Right hindlimb (tissue), 1 donor: ENCODE measurements at places on chromosomes 16 and 17.

DNA sequence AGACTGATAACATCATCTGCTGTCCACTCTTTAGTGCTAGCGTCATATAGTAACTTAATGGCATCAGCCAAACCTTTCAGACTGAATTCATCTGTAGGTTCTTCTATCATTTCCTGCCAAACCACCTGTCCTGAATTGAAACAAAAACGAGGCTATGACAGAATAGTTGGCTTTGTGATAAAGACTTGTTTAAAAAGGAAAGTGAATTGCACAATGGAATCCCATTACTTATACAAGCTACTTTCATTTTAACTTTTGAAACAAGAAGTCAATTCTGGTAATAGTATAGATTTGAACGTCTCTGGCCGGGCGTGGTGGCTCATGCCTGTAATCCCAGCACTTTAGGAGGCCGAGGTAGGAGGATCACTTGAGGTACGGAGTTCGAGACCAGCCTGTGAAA is 18.2 kb downstream of the LASP1NB start:
- no peak for DNase-seq

GRCh38 chr17:60391471-60392041 is 377 bp downstream of the USP32 start:
- no peak for DNase-seq

GRCh38 chr17:38338053-38338452 is 5.7 kb downstream of the GPR179 start:
- DNase-seq, result no peak

DNA sequence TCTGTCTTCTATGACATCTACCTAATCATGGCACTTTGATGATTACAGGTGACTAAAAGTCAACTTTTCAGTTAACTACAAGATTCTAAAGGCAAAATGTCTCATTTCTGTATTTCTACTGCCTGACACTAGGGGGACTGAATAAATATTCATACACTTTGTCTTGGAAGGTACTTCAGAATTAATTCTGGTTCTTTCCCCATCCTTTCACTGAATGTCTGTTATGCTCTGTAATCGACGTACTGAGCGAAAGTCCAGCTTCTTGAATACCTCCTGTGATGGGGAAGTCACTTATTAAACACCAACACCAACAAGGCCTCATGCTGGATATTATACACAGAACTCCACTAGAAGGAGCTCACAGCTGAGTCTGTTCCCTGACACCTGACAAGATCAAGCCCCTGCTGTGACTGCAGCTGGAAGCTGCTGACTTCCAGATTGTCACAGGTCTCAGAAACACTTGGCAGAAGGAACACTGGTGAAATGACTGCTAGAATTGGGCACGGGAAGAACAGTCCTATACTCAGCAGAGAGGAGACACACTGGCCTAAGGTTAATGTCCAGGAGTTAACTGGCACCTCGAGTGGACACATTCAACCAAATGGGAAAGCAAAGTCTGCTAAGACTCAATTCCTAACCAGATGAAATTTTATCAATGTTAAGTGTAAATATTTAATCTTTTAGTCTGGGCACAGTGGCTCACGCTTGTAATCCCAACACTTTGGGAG is 31.9 kb downstream of the CMC2 start:
- DNase-seq, result no peak

DNA sequence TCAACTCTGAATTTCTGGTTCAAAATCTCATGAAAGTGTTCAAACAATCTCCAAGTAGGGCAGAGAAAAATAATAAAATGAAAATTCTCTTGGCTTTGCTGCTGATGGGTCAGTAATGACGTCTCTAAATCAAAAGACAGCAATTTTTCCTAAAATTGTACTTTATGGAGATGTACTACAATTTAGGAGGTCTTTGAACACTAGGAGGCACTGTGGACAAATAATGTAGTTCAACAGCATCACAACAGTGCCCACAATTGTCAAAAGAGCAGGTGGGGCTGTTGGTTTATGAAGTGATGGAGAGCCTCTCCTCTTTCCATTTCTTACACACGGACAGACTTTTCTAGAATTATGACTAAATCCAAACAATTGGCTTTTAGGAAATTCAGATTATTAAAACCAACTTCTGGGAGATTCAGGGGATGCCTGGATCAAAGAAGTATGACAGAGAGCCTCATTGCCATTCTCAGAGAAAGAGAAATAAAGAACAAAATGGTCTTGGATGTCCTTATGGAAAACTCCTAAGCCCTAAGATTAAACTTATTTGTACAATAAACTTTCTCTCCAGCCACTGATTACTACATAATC is 23.8 kb downstream of the EZH1 start:
- no peak for DNase-seq

DNA sequence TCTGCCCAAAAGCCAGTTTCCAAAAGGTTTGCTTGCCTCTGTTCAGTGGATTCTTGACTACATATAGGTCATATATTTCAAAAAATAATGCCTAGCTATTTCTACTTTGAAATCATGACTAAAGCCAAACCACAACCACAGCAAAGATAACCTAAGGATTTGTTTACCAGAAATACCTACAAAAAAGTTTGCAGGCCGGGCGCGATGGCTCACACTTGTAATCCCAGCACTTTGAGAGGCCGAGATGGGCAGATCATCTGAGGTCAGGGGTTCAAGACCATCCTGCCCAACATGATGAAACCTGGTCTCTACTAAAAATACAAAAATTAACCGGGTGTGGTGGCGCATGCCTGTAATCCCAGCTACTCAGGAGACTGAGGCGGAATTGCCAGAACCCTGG is 15.2 kb downstream of the CARHSP1 start:
- DNase-seq, result no peak

DNA sequence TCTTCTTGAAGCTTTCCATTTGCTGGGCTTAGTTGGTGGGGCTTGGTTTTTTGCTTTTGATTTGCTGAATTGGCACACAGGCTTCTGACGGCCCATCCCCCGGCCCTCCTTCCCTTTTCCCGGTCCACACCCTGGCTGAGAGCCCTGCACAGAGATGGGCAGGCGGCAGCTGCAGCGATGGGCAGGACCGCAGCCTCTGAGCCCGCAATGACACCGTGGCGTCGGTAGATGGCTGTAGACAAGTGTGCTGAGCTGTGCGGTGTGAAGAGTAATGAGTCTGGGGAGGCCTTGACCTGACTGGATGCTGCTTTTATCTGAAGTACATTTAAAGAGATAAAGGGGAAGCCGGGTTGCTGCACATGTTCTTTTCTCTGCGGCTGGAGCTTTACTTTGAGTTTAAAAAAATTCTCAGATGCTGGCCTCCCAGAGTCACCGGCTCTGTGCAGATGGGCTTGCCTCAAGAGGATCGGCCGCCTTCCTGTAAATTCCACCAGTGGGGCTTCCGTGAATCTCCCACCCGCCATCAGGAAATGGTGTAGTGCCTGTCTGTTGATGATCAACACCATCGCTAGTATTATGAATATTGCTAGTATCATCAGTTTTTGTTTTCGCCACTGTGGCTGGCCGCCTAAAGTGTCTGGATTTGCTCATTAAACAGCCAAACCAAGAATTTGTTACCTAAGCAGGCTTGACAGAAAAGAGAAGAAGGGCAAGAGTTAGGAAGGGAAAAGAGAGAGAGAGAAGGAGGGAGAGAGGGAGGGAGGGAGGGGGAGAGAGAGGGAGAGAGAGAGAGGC is 245.6 kb upstream of the RBFOX1 start:
- peak; percentile 90 for DNase-seq

- DNase-seq, result no peak
These were observed 92.5 kb downstream of the ASIC2 start for GRCh38 chr17:33200587-33200986.

- DNase-seq, result no peak
These were observed 70.2 kb downstream of the ZZEF1 start for GRCh38 chr17:4072487-4073157.

DNA sequence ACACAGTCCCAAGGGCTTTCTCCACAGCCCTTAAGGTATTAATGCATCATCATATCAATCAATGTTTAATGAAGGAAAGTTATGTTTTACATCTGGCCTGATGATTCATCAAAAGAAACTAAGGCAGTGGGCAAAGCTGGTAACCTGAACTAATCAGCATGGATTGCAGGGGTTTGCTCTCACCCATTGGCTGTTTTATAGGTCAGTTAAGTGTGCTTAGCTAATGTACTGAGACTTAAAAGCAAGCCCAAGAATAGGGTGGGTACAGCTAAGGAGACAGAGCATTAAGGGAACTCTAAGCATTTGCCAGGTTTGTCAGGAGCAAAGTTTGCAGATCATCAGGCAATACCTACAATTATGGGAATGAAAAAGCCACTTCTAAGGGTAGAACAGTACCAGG is 1247.6 kb downstream of the CDH8 start:
- DNase-seq, result no peak

GRCh38 chr17:36534840-36535668 is at the start of the genes MYO19 and PIGW:
Gene MYO19 (minus strand): TSS chr17:36534868. CDS start chr17:36532538, 2,330 bp downstream.
Gene PIGW (plus strand): TSS chr17:36534987. CDS start chr17:36537102, 2,115 bp downstream.
- DNase-seq, result peak; percentile 93

DNA sequence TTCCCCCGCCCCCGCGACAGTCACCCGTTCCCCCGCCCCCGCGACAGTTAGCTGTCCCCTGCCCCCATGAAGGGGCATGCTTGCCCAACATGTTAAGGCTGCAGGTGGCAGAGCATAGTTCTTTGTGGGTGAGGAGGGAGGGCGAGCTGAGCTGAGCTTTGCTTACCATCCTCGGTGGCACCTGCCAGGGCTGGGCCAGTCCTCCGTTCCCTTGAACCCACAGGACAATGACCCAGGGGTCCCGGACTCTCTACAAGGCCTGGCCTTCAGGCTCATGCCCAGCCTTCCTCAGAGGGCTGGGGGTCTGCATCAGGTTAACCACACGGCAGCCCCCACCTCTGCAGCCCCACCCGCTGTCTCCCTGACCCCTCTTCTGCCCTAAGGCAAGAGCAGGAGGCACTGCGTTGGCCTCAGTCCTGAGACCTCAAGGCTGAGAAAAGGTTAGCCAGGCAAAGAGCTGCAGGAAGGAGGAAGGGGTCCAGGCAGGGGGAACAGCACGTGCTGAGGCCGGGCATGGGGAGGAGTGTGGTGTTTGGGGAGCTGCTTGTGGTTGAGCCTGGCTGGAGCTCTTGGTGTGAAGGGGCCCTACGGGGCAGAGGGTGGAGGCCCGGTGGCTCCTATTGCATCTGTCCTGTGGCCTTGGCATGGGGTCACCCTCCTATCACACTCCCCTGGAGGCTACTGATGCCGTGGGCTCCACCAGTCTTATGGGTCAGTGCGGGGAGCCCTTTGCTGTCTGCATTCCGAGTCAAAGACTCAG is 11.4 kb upstream of the DOC2B start:
- no peak for DNase-seq

GRCh38 chr16:54657058-54657708 is 273.5 kb upstream of the IRX5 start:
- no peak for DNase-seq

DNA sequence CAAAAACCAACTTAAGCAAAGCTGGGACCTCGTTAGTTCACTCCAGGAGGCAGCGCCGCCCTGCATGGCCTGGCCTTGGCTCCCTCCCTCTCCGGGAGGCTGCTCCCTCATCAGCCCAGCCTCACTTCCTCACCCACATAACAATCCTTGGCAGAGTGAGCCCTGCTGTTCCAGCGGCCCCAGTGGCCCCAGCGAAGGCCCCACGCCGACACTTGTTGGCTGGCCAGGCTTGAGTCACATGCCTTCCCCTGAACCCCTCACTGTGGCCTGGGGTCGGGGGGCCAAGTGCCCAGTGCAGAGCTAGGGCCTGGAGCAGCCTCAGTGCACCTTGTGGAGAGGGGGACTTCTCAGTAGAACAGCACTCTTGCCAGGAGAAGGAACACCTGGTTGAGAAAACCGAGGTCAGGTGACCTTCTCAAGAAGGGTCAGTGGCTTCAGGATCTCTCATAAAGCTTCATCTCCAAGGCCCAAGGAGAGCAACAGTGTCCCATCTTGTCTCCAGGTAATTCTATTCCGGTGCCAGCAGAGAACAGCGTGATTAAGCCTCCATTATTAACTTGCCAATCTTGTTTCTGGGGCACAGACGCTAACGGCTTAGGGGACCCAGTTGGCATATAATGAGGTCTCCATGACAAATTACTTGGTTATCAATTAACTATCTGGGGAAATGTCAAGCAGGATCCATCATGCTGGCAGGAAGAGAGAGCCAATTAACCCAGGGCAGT is 26.8 kb downstream of the ENDOV start:
- no peak for DNase-seq

- peak; percentile 35 for DNase-seq
These were observed 1.2 kb downstream of the SIAH1 start for GRCh38 chr16:48383877-48384519.

GRCh38 chr17:66431910-66432309 is 129.5 kb downstream of the PRKCA start:
- DNase-seq, result no peak

DNA sequence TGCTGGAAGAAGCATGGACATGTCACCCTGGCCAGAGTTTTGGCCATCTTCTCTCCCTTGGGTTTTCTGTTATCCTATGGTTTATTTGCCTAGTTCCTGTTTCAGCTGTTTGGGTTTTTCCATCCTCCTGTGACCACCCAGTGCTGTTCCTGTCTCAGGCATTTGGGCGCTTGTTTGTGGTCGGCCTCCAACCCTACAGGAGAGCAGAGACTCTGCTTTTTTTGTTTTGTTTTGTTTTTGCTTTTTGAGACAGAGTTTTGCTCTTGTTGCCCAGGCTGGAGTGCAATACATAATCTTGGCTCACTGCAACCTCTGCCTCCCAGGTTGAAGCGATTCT is 3.3 kb upstream of the ZC3H7A start:
- DNase-seq, result no peak

- no peak for DNase-seq
These were observed 288.3 kb downstream of the CPPED1 start for GRCh38 chr16:12515346-12515745.

DNA sequence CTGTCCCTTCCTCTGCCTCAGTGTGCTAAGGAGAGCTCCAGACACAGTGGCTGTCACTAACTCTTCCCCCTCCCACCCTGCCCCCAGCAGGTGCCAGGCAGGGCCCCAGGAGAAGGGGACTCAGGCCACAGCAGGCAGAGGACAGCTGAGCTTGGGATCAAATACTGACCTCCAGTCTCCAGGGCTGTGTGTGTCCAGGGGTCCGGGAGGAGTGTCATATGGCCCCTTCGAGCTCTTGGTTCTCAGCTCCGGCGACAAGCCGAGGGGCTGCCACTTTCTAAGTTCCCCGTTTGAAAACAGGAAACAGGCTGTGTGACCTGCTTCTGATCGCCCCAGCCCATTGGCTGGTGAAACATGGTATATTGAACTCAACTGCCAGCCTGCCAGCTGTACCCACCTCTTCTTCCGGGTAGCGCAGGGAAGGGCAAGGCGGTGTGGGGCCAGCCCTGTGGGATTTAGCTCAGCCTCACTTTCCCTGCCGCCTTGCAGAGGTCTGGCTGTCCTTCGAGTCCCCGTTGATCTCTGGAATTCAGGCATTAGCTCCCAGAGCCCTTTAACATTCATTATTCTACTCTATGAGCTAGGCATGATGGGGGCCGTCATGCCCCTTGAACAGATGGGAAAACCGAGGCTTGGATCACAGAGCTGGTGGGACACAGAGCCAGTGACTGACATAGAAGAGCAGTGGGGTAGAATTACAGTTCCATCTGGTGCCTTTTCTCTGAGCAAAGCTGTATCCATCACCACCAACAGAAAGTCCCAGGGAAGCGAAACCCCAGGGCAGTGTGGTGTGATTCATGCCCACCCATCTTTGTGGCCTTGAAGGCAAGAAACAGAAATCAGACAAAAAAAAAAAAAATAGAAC is at the start of gene SNX20:
TSS of gene SNX20 (minus strand) at position 292 of the 865 bp plus-strand sequence. CDS start 3,786 bp downstream, outside the sequence.
- DNase-seq, result no peak

GRCh38 chr17:49647256-49647585 is 30.7 kb downstream of the SPOP start:
- DNase-seq, result no peak
